Stimulated activated CD8-positive, alpha-beta memory T cell treated with anti-CD3 and anti-CD28 coated beads, Interleukin-4, amount 100 ng/mL, for 48 hours (primary cell): ENCODE measurements at places on chromosomes 4 and X.

DNA sequence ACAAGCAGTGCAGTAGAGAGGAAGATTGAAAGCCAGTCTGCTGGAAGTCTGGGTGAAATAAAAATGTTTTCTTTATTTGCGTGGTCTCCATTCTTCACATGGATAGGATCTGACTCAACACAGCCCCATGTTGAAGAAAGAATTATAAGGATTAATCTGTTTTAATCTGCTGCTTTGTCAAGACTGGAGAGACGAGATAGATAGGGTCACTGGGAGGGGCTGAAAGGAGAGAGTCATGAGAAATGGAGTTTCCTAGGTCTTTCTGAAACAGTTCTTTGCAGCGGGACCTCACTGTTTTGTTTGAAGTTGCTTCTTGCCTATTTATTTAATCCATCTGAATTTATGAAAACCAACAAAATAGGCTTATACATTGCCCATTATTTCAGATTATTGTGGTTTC lies 32.4 kb upstream of the RHOH start:
- DNase-seq, result no peak

DNA sequence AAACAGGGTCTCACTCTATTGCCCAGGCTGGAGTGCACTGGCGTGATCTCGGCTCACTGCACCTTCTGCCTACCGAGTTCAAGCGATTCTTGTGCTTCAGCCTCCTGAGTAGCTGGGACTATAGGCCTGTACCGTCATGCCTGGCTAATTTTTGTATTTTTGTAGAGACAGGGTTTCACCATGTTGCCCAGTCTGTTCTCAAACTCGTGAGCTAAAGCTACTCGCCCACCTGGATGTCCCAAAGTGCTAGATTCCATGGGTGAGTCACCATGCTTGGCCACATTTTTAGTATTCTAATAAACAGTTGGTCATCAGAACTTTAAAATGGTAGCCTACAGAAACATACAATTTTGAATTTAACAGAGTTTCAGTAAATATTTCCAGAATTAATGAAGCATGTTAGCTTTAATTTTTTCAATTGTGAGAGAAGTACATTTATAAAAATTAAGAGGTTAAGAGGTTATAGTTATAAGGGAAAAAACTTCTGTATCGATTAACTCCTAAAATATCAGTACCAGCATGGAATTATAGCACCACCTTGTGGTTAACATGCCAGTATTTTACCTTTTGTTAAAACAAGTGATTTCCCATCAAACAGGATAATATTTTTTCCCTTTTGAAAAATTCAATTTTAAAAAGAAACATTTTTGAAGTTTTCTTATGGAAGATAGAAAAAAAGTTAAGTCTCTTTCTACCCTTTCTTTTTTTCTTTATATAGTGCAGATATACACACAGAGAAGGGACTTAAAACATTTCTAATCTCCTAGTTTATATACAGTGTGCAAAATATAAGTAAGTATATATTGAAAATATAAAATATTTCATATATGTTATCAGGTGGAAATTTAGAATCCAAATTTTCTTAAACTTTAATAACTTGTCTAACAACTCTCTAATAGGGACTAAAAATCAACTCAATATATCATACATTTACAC lies 35.4 kb downstream of the CEP44 start:
- no peak for DNase-seq

- no peak for DNase-seq
Observed at GRCh38 chr4:5409237-5409636, 299.1 kb downstream of the EVC2 start.

DNA sequence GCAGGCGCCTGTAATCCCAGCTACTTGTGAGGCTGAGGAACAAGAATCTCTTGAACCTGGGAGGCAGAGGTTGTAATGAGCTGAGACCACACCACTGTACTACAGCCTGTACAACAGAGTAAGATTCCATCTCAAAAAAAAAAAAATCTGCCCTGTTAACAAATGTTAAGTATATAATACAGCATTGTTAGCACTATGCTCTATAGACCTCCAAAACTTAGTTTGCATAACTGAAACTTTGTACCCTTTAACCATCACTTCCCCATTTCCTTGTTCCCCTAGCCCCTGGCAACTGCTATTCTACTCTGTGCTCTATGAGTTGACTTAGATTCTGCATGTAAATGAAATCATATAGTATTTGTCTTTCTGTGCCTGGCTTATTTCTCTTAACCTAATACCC lies 76.7 kb downstream of the TAB3 start:
- DNase-seq, result no peak

- DNase-seq, result no peak
Observed at GRCh38 chr4:94479358-94480141, 27.8 kb downstream of the PDLIM5 start.

- DNase-seq, result no peak
Observed at GRCh38 chrX:3592184-3592583, 121.3 kb downstream of the PRKX start.

GRCh38 chr4:181525634-181526033 lies 717.6 kb upstream of the TENM3 start:
- no peak for DNase-seq

DNA sequence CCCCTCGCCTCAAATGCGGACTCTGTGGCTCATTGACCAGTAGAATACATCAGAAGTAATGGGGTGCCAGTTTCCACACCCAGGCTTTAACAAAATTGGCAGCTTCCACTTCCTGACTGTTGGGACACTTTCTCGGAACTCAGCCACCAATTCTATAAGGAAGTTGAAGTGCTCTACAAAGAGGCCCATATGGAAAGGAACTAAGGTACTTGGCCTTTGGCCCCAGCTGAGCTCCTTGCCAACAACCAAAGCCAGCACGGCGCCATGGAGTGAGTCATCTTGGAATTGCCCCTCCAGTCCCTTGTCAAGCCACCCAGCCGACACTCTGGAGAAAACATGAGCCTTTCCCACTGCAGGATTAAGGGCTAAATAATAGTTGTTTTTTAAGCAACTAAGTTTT lies 262.2 kb upstream of the INTU start:
- no peak for DNase-seq

DNA sequence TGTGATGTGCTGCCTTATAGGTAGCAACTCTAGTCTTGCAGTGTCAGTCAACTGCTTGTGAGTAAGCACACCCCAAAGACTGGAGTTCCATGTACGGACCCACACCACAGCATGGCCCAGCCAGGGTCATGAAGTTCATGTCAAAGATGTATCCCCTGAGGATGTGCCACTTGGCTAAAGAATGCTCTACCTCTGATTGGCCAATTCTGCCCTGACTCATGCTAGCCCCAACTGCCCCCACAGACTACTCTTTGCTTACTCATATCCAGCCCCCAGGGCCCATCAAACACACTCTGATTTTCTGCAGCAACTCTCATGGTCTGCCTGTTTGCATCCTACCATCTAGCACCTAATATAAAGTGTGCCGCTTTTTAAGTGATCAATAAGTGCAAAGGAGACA lies 62.5 kb downstream of the CHRDL1 start:
- DNase-seq, result no peak

DNA sequence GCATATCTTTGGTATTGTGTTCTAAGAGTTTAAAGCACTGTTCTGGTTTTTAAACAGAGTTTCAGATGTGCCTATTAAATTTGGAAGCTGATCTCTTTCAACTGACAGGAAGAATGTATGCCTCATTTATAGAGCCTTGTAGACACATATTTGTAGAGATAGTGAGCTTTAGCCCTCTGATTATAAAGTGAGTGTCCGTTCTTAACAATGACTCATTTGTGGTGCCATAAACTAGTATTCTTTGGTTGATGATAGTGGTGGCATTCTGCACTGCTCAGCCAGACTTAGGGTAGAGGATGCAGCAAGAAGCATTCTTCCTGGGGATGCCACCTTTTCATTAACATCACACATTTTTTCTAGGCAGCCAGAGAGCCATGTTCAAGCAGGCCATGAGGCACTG lies 121.7 kb downstream of the TLL1 start:
- DNase-seq, result no peak

DNA sequence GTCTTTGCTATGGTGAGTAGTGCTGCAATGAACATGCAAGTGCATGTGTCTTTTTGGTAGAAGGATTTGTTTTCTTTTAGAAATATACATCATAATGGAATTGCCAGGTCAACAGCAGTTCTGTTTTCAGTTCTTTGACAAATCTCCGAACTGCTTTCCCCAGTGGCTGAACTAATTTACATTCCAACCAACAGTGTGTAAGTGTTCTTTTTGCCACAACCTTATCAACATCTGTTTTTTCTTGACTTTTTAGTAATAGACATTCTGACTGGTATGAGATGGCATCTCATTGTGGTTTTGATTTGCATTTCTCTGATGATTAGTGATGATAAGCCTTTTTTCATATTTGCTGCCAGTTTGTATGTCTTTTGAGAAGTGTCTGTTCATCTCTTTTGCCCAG lies 406.3 kb downstream of the DTHD1 start:
- DNase-seq, result no peak

GRCh38 chrX:2784026-2784425 lies 32.2 kb downstream of the XG start:
- no peak for DNase-seq

DNA sequence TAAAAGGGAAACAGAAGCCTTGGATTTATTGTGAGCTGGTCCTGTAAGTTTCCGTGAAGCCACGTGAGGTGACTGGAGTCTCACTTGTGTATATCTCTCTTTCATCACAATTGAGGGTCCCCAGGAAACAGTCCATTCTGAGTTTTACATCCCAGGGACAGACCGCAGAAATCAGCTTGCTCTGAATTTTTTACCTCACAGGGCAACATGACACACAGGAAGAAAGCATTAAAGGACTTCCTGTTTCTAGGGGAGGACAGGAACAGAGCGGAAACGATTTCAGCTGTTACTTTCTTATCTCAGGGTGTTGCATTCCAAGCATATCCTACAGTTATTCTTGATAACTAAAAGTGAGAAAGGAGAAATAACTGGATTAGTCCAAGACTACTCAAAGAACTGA lies 553.5 kb downstream of the TRAM1L1 start:
- no peak for DNase-seq

DNA sequence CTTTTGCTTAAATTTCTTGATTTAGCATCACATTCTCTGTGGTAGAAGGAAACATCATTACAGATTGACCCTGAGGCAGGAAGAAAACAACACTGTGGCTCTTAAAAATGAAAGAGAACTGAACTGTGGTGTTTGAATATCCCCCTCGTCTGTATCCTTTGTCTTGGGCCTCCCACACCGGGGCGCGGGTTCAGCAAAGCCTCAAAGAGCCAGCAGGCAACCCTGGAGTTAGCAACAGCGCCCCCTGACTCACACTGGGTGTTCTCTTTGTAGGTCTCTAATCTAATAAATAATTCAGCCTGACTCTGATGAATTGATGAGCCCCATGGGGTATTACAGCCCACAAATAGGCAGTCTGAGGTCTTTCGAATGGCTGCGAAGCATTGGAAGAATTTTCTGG lies 46.1 kb upstream of the CTSO start:
- DNase-seq, result no peak

DNA sequence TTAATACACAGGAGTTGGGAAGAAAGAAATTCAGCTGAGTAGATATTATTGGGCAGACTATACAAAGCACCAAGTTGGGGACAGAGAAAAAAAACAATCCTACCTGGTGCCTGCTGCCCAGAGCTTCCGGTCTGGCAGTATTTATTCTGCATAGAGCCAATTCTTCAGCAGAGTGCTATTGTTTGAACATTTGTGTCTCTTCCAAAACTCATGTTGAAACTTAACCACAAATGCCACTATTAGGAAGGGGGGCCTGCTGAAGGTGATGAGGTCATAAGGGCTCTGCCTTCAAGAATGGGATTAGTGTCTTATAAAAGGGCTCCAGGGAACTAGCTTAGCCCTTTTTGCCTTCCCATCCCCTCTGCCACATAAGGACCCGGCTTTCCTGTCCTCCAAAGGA lies 136.2 kb downstream of the EVC2 start:
- DNase-seq, result no peak

GRCh38 chr4:66728280-66728679 lies 817.0 kb downstream of the CENPC start:
- no peak for DNase-seq

GRCh38 chr4:152643153-152644035 lies 36.4 kb downstream of the TMEM154 start:
- peak; percentile 34 for DNase-seq

- DNase-seq, result no peak
Observed at GRCh38 chrX:135416546-135416945, 5.2 kb upstream of the SMIM10L2A start.

- no peak for DNase-seq
Observed at GRCh38 chr4:152640058-152640921, 39.5 kb downstream of the TMEM154 start.

DNA sequence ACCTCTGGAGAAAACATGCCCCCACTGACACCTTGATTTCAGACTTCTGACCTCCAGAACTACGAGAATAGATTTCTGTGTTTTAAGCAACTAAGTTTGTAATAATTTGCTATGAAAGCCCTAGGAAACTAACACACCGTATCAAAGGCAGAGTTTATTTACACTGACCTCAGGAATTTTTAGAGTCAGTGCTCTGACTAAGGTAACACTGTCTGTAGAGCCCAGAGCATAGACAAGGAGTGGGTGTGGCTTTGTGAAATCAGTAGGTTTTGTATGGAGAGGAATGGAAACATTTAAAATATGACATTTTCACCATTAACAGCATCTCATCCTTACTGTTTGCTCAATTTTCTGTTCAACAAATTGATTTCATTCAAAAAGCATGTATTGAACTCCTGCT lies 764.4 kb upstream of the PCDH10 start:
- no peak for DNase-seq

DNA sequence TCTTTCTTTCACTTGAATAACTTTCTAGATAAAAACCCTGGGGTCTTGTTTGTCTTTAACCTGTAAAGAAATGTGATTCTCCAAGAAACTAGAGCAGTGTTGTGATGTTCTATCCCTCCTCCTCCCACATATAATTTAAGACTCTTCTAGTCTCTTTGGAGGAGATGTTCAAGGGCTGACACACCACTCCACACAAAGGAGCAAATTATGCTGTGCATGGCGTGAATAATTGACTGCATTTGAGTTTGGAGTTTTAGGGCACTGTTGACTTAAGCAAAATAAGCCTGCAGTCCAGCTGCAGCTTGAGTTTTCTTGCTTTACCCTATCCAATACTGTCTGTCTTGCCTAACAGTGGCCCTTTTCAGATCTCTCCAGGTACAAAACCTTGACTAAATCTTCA lies 119.7 kb downstream of the CHRDL1 start:
- no peak for DNase-seq

DNA sequence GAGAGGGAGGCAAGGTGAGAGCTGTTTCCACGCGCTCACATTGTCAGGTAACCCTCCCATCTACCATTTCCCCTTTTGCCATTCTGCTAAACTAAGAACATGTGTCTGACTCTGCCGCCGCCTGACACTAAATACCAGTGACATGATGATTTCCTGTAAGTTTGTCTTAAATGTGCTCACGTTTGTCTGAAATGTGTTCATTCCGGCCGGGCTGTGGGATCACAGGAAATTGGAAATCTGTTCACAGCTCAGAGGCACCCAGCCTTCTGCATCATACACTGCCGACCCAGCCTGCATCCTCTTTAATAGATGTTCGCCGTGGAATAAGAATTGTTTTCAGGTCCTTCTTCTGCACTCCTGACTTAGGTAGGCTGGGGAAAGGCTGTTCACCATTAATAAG lies 336.2 kb upstream of the PPARGC1A start:
- no peak for DNase-seq

- no peak for DNase-seq
Observed at GRCh38 chr4:38078590-38079421, 118.6 kb downstream of the PTTG2 start.
